ENCODE measurements at places on chromosomes 5 and 9.
A peak's percentile ranks its signal among the peaks of the same experiment; 100 is the strongest.

DNA sequence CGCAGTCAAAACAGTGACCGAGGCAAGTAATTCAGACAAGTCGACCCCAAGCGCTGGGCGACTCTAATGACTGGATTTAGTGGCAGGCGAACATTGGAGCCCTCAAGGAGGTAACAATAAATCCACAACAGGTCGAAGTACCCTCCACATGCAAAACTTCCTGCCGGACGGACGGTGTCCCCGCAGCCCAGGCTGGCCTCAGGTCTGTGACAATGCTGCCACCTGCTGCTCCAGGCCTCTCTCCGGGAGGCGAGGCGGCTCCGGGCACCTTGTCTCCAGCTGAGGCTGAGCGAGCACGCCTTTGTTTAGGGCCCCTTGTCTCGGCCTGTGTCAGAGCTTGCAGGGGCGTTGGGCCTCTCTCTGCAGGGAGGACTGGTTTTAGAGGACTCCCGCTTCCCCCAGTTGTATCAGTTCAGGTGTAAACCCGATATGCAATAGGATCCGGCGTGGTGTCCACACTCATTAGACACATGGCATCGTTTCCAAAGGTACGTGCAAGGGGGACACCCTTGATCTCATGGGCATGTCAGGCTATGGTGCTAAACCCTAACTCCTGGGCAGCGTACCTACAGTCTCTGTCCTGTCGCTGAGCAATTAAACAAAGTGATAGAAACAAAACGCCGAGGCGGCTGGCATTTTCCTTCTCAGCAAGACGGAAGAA is 628.0 kb upstream of the ADAMTS16 start:
- DNase-seq = no peak

DNA sequence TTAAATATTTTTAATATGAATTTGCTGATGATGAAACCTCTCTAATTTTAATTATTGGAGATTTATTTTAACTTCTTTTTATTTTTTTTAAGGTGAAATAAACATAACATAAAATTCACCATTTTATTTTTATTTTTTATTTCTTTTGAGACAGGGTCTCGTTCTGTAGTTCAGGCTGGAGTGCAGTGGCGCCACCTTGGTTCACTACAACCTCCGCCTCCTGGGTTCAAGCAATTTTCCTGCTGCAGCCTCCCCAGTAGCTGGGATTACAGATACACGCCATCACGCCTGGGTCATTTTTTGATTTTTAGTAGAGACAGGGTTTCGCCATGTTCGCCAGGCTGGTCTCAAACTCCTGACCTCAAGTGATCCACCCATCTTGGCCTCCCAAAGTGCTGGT is 402.9 kb downstream of the PRR16 start:
- DNase-seq = no peak

- no peak for DNase-seq
These were observed 540.0 kb downstream of the KCTD16 start for GRCh38 chr5:144710637-144711036.

- DNase-seq = no peak
These were observed 367.6 kb downstream of the GLIS3 start for GRCh38 chr9:3931996-3932906.

DNA sequence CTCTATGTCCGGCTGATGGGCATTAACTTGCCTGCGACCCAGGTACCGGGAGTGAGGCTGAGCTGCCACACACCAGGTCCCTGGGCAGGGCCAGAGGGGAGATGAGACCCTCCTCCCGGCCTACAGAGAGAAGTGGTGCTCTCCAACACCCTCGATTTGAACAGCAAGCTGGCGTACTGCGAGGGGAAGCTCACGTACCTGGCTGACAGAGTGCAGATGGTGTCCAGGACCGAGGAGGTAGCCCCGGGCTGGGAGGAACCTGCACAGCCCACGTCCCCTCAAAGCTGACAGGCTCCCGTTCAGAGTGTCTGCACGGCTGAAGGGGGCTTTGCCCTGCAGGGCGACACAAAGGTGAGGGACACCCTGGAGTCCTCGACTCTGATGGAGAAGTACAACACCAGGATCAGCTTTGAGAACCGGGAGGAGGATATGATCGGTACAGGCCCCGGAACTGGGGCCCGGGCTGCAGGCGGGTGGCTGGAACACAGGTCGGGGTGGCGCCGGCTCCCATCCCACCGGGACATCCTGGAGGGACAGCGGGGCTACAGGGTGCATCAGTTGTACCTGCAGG is 1.0 kb upstream of the RABL6 start:
- DNase-seq = no peak

DNA sequence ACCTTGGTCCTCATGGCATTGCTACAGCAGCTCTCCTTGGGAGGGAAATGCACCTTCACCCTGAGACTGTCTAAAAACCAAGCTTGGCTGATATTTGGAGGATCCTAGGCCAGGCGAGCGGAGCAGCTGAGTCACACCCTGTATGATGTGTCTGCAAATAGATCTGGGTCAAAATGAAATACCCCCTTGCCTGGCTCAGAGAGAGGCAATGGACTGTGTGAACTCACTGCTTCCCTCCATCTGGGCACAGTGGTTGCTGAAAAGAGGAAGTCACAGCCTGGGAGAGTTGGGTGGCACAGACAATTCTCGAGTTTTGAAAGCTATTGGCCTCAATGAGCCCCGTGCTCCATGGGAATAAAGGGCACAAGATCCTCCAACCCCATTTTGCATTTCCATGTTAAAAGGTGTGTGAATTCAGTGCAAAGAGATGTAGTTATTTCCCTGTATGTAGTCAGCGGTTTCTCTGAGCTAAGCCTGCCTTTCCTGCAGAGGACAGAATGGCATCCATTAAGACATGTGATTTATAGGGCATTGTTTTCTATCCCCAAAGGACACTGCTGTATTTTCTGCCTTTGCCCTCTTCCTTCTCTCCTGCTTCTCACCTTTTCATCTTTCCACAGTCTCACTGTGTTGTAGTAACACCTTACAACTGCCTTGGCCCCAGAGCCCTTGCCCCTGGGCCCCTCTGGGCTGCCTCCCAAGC is 177.2 kb downstream of the GADD45G start:
- no peak for DNase-seq

GRCh38 chr9:25702536-25702935 is 24.3 kb upstream of the TUSC1 start:
- DNase-seq = no peak

- DNase-seq = no peak
These were observed 15.9 kb upstream of the TRIM14 start for GRCh38 chr9:98134702-98135557.

DNA sequence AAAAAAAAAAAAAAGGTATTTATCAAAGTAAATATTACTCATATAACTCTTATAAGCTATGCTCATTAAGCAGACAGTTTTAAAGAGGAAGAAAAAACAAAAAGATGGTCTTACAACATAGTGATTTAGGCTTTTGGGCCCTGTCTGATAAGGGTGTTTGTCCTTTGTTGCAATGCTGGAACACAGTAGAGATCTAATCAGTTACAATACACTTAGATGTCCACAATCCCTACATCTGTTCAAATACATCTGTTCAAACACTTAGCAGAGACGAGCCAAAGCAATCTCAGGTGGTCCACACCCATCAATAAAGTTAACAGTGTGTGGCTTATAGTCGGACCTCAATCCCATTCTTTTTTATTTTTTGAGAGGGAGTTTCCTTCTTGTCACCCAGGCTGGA is 11.0 kb downstream of the PRXL2C start:
- peak; percentile 58 for DNase-seq

- no peak for DNase-seq
These were observed 22.6 kb downstream of the PTPN3 start for GRCh38 chr9:109475526-109475925.

DNA sequence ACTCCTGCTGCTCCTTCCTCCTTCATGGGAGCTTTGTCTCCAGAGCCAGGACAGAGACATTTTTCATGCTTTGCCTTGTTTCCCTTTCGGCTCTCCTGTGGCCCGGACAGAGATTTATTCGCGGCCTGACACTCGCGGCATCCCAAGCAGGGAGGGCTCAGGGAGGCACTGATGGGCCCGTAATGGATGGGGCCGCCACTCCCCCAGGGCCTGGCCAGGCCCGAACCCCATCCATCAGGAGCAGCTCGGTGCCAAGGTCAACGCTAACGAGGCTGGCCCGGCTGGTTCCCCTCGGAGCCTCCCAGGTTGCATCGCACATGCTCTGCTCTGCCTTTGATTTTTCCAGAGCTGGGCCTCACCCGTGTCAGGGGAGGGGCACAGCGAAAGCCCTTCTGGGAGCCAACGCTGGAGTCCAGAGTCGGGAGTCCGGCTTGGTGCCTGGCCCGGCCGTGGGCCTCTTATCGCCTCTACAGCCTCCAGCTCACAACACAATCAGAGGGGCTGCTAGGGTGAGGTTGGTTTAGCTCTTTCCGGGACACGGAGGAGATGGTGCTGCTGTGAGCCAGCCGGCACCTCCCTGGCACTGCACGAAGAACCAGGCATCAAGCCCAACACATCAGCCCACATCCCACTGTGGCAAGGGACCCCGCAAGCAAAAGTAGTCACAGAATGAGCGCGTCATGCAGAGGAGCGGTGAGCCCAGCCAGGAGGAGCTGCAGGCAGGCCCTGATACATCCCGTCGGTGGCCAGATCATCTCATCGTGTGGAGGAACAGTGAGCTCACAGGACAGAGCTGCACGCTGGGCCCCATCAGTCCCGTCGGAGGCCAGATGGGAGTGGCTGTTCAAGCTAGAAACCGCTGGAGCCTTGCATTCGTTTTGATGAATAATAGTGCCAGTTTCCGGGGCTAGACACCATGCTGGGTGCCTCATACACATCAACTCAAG is 72.2 kb upstream of the BARHL1 start:
- no peak for DNase-seq

DNA sequence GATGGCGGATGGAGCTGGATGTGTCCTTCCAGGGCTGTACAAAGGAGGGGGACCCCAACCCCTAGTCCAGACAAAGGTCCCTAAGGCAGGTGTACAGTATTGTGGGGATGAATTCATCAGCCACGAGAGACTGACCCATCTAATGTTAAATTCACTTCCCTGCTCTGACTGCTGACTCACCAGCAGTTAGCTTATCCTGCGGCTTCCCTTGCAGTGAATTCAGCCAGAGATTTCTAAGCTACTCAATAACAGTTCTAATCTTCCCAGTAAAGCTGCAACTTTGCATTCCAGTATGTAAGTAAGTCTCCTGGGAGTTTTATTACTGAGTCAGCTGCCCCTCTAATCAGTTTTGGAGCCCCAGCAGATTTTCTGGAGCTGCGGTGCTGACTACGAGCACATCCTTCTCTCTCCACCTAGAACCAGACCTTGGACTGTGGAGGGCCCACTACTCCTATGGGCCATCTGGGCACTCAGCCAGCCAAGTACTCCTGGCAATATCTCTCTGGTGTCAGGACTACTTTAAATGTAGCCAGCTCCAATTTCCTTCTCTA is 16.1 kb downstream of the B4GALT1 start:
- peak; percentile 62 for DNase-seq

- DNase-seq = no peak
These were observed 1111.9 kb downstream of the MAT2B start for GRCh38 chr5:164617290-164617689.

- DNase-seq = no peak
These were observed 4.8 kb upstream of the DOLPP1 start for GRCh38 chr9:129075996-129076639.

GRCh38 chr5:179170606-179171005 is 110.4 kb downstream of the ZNF354C start:
- no peak for DNase-seq

DNA sequence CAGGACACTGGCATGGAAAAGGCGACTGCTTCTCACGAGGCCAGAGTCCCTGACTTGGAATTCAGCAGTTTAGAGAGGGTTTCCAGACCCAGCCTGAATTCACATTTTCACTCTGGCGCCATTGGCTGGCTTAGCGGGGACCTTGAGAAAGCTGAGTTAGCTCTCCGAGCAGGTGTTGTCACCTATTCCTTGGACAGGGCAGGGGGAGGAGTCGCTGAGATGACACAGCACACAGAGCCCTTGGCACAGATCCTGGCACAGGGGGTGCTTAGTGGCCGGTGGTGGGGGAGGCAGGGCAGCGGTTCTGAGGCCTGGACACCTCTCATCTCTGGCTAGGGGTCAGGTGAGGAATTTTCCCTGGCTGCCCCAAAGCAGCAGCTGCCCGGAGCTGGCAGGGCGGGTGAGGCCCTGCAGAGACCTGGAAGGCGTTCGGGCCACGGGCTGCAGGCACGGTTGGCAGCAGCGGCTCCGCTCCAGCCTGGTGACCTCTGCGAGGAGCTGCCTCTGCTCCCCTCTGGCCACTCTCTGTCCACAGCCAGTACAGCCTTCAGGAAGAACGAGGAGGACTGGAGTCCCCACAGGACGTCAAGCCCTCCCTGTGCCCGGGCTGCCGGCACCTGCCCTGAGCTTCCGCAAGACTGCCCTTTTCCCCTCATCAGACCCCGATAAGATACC is 72.4 kb upstream of the RAPGEF1 start:
- no peak for DNase-seq

DNA sequence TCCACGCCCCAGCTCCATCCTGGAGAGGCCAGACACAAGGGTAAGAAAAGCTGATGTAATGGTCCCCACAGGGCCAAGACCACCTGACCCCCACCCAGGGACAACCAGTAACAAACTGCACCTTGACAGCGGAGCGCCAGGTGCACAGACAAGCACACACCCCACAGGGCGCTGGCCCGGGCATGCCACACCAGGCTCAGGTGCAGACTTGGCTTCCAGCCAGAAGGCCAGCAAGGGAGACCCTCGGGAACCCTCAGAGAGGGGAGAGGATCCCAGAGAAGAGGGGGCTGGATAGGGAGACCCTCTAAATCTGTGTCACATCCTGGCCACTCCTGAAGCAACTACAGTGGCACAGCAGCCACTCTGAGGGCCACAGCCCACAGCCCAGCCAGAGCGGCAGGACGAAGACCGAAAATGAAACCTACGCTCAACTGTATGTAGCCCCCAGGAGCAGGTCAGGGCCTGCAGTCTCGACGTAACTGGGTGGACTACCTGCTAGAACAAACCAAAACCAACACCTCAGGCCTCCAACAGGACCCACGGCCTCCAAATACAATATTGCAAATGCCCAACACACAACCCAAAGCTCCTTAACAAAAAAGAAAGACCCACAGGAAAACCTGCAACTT is 18.5 kb downstream of the CAMSAP1 start:
- DNase-seq = no peak

DNA sequence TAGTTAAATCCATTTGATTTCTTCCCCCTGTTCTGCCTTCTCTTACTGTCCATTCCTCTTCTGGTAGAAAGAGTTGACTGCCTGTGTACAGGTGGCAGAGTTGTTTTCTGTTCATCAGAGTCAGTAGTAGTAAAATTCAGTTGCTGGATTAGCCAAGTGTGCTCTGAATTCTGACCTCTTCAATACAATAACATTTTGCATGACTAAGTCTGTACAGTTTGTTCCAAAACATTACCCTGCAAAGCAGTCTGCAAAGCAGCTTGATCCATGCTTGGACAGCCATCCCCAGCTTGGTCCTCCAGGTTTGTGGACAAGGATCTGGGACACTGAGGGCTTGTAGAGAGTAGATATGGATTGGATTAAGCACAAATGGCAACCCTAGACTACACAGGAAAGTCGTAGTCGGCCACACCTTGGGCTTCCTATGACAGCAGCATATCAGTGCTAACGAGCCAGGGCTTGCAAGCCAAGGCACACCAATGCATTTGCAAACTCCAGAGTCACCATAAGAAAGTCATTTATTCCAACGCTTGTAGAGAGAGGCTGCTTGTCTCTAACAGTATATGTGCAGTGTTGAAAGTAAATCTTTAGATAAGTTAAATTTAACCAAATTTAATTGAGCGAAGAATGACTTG is 25.2 kb downstream of the IL12B start:
- DNase-seq = no peak

All from NCI-H2029 treated with DMSO at 0.1 percent for 48 hours (cell line).